ENCODE measurements at places on chromosomes 1 and 21.

GRCh38 chr1:10898921-10899320 lies 102.5 kb upstream of the CASZ1 start:
- DNase-seq = no peak

DNA sequence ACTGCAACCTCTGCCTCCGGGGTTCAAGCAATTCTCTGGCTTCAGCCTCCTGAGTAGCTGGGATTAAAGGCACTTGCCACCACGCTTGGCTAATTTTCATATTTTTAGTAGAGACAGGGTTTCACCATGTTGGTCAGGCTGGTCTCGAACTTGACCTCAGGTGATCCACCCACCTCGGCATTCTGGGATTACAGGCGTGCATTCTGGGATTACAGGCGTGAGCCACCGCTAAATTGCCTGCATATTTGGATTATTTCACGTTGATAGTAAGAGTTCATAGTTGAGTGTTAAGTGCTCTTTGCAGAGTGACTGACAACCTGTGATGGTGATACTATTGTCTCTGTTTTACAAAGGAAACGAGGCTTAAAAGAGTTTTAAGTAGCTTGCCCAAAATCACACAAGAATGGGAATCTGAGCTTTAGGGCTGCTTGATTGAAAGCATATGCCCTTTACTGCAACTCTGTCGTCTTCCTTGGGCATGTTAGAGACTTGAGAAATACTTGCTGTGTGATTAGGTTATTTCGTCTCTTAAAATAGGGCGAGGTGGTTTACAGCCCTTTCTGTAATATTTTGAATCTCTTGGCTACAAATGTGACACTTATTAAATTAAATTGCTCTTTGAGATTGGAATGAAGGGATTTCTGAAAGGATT lies 12.4 kb downstream of the CDC42 start:
- DNase-seq = no peak

- no peak for DNase-seq
These were observed 3.6 kb upstream of the SCAF4 start for GRCh38 chr21:31735511-31735992.

- DNase-seq = peak; percentile 97
These were observed 153.8 kb upstream of the FGGY start for GRCh38 chr1:59143133-59143487.

DNA sequence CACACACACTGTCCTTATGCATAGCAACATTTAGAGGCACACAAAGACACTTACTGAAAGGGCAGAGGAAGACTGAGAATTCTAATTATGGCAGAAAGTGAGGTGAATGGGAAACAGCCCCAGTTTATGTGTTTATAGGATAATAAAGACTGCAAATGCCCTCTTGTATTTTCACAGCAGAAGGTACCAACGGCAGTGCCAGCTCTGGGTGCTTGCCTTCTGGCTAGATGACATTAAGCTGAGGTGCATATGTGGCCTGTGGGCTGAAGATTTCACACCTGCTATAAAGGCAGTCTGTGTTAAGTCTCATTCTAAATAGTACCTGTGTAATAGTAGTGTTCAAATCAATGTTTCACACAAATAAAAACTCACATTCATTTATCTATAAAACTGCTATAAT lies 347.2 kb upstream of the ZRANB2 start:
- no peak for DNase-seq

All from fibroblast of lung (primary cell).